Cortex of kidney (tissue), 1 donor: ENCODE measurements at places on chromosomes 4 and X.

GRCh38 chr4:96347582-96347981, 507.7 kb downstream of the PDHA2 start:
- DNase-seq = no peak

- no peak for DNase-seq
These were observed 32.4 kb upstream of the MYOZ2 start for GRCh38 chr4:119103263-119103662.

- DNase-seq = no peak
These were observed 192.6 kb downstream of the COX18 start for GRCh38 chr4:72876946-72877345.

GRCh38 chrX:24169211-24169610, 19.7 kb downstream of the ZFX start:
- no peak for DNase-seq

DNA sequence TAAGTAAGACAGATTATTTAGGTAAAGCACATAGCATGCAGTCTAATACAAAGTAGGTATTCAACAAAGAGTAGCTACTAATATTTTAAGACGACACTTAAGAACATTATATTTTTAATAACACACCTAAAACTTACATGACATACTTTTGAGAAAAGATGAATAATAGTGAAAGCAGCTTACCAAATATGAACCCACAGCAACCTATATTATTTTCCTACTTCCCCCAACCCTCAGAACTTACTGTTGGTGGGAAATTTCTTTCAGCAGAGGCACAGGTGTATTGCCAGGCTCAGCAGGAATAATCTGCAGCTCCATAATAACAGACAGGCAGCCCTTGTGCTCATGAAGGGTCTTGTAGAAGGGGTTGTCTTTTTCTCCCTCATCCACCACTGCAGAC, 498.9 kb downstream of the GLUD2 start:
- no peak for DNase-seq

- no peak for DNase-seq
These were observed 107.9 kb downstream of the ABLIM2 start for GRCh38 chr4:8050555-8051206.

- DNase-seq = no peak
These were observed 310.0 kb downstream of the ARHGAP24 start for GRCh38 chr4:85784947-85785346.

- DNase-seq = no peak
These were observed 988.4 kb upstream of the TENM3 start for GRCh38 chr4:181254771-181255170.

DNA sequence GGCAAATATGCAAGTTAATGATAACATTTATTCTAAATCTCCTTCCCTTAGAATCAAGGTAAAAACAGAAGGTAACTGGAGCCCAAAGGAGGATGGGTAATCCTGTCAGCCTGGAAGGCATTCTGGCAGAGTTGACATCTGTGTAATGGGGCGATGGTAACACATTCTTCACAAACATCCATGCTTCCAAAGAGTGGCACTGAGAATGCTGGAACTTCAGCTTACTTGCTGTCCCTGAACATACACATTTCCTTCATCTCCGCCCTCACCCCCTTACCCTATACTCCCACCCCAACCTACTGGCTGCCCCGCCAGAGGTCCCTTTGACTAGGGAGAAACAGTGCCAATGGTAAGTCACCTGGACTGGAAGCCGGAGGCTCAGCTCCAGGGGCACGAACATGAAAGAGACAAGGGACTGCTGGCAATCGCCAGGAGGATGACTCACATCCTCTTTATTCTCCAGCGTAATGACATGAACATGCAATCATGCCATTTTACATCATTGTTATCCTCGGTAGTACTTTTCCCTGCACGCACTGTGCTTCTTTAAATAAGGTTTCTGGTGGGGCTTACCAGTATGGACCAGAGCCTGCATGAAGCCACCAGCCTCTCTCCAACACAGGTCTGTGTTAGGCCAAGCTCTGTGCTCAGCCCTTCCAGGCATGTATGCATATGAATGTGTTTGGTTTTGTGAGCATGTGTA, 694.2 kb upstream of the TENM3 start:
- no peak for DNase-seq
